Activated CD4-positive, alpha-beta T cell treated with anti-CD3 and anti-CD28 coated beads, Interleukin-2, Interleukin-6, amounts not matched to agents 100 ng/mL and 50 ng/mL, durations not matched to agents 16 hours and 8 hours (primary cell): ENCODE measurements at places on chromosomes 3 and 15.

DNA sequence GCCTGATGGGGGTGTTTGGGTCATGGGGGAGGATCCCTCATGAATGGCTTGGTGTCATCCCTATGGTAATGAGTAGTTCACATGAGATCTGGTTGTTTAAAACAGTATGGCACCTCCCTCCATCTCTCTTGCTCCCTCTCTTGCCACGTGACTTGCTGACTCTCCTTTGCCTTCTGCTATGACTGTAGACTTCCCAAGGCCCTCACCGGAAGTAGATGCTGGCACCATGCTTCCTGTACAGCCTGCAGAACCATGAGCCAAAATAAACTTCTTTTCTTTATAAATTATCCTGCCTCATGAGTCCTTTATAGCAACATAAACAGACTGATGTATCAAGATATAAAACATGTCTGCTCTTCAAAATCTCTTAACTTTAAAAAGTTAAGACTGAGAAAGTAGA, 96.1 kb downstream of the TFDP2 start:
- DNase-seq, result peak; percentile 13

DNA sequence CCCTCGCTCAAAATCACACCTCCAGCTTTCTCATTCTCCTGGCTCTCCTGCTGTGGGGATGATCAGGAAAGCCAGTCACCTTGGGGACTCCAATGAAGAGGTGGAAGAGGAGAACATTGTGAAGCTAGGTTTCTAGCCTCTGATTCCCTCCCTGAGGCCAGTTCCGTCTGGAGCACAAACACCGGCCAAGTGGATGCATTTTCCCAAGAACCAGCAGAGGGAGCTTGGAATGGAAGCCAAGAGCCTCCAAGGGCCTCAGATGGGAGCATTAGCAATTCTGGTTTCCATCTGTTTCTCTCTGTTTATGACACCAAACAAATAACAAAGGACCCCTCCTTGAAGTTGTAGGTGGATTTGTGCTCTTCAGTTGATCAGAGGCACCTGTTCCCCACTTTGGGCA, 40.6 kb upstream of the NMNAT3 start:
- no peak for DNase-seq

DNA sequence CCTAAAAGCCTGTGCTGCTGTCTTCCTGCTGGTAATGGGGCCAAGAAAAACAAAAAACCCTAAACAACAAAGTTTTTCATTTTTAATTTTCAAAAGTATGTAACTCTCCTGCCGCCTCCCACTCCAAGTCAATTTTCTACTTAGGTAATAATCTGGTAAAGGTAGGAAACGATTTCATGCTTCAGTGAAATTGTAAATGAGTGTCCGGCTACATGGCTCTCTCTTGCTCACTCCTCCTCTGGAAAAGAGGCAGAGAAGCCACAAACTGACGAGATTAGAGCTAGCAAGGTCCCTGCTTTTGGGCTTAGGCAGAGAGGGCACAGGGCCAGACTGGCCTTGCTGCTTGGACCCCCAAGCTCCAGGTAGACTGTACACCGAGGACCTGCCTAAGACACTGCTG, 23.5 kb downstream of the KLHL25 start:
- DNase-seq, result no peak

- no peak for DNase-seq
Measured at GRCh38 chr3:136838641-136839555, 20.0 kb downstream of the SLC35G2 start.

- peak; percentile 90 for DNase-seq
Measured at GRCh38 chr15:63610209-63610841, 13.1 kb downstream of the FBXL22 start.

GRCh38 chr3:31661286-31661685, 128.6 kb downstream of the STT3B start:
- DNase-seq, result no peak

DNA sequence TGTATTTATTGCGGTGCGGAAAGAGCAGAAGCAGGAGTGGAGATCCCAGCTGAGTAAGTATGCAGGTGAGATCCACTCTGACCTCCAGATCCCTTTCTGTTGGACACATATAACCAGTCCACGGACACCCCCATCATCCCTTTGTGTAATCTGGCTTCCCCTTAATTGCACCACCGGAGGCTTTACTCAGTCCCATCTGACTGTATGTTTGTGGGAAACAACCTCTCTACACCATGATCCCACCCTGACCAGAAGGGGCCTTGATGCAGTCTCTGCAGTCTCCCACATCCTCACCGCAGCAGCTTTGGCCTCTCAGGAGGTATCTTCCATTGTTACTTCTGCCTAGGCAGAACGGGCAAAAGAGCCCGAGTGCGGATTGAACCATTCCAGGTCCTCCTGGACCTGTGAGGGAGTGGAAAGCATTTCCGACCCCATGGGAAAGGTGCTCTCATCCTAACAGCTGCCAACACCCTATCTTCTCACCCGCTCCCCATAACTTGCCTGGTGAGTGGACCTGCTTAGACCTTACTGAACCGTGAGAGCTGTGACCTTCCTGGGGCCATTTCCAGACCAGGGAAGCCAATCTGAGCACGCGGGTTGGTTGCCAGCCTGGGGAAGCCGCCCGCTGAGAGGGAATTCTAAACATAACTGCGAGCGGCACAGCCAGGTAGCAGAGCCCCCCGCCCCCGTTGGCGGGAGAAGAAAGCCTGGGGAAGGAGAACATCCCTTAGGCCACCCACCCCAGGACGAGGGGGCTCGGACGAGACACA, 1.1 kb downstream of the SLCO2A1 start:
- DNase-seq, result no peak

GRCh38 chr3:113231827-113232253, 20.5 kb downstream of the BOC start:
- DNase-seq, result peak; percentile 13

DNA sequence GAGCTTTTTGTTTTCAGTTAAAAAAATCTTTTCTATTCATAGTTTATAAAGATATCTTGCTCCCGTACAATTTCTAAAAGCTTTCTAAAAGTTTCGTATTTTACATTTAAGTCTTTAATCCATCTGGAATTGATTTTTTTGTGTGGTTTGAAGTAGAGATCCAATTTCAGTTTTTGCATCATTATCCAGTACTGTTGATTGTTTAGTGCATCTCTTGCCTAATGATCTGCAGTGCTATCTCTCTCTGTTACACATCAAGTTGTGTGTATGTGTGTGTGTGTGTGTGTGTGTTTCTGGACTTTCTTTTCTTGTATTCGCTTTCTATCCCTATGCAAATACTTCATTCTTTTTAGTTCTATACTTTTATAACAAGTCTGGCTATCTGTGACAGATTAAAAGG, 605.8 kb upstream of the DPPA4 start:
- no peak for DNase-seq

- DNase-seq, result no peak
Measured at GRCh38 chr15:36810656-36811449, 231.4 kb downstream of the CDIN1 start.

DNA sequence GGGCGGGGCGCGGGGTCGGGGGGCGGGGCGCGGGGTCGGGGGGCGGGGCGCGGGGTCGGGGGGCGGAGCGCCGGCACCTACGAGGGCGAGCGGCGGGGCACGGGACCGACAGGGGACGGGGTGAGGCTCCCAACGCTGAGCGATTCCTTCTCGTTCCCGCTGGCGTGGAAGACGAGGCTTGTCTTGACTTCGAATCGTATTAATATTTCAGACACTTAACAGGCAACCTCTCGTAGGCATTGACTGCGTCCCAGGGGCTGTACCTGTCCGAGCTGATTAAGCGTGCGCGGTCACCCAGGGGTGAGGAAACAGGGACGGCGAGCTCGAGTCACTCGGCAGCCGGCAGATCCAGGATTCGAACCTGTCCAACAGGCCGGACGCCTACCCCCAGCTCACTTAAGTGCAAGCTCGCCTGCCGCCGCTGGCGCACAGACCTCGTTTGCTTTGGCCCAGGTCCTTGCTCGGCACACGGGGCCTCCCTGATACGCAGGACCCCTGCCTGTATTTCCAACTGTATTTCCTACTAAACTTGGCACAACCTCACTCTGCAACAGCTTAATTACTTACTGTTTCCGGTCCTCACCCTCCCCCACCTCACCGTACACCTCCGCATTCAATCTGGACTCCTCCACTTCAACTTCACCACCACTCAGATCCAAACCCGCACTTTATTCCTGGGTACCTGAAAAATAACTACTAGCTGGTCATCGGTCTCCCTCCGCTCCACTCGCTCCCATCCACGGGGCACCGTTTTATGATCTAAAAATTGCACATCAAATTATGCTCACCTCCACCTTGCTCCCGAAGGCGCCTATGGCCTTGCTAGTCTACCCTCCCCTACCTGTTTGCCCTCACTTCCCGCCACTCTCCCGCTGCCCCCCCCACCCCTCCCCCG, 722 bp upstream of the ZXDC start:
- no peak for DNase-seq

GRCh38 chr3:127475975-127476705, 114.4 kb downstream of the TPRA1 start:
- no peak for DNase-seq

DNA sequence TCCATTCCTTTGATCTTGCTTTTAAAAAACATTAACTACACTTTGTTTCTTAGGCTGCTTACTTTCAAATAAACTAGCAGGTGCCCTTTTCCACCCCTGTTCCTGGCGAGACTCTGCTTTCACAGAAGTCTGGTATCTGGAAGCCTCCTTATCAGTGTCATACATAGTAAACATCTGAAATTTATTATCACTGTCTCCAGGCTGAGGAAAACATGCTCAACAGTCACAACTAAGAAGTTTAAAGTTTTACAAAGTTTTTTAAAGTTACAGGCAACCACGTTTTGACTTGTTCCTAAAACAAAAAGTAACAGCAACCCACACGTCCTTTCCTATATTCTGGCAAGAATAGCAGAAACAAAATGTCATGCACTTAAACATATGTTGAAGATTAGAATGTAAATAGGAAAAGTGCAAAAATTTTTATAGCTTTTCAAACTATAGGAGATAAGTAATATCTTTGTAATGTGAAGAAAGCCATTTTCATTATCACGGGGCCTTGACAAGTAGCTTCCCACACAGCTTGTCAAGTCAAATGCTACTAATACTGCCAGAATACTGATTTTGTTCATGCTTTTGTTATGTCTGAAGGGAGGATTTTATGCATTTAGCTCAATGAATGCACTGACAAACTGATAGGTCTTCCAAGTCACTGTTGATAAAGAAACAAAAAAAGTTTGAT, 275.2 kb upstream of the KCNMB2 start:
- no peak for DNase-seq

- DNase-seq, result peak; percentile 3
Measured at GRCh38 chr3:123732447-123732846, 147.6 kb upstream of the HACD2 start.

GRCh38 chr15:95226835-95227234, 995.5 kb downstream of the MCTP2 start:
- no peak for DNase-seq

DNA sequence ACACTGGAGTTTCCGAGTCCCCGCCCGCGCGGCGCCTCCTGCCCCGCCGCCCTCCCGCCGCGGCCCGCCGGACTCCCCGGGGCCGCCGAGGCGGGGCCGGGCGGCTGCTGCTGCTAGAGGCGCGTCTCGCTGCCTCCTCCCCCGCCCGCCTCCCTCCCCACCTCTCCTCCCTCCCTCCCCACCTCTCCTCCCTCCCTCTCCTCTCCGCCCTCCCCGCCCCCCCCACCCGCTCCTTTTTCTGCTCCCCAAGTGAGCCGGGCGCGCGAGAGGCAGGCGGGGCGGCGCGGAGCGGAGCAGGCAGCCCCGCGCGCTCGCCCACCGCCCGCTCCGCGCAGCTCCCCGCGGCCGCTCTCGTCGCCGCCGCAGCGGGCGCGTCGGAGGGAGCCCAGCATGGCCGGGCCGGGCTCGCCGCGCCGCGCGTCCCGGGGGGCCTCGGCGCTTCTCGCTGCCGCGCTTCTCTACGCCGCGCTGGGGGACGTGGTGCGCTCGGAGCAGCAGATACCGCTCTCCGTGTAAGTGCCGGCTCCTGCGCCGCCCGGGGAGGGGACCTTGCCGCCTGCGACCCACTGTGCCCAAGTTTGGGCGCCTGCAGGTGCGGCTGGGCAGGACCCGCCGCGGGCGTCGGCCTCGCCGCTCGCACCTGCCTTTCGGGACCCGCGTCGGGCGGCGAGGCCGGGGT, at the start of gene CACNA2D3:
Gene CACNA2D3, plus strand, starts transcription at position 229 of the 679 bp plus-strand sequence.
- no peak for DNase-seq

DNA sequence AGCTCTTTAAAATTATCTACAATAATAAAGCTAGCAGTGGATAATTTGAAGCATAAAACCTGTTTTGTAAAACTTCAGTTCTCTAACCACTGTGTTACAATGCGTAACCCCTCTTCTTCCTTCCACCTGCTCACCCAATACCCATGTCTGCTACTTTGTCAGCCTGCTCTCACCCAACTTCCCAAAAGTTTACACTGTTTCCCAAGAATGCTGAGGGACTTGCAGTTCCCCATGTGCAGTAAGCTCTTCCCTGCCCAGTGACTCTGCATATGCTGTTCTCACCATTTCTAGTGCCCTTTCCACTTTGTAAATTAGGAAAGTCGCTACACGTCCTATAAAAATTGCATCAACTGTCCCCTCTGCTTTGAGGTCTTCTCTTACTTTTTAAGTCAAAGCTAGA, 315.9 kb upstream of the SEMA6D start:
- DNase-seq, result no peak

DNA sequence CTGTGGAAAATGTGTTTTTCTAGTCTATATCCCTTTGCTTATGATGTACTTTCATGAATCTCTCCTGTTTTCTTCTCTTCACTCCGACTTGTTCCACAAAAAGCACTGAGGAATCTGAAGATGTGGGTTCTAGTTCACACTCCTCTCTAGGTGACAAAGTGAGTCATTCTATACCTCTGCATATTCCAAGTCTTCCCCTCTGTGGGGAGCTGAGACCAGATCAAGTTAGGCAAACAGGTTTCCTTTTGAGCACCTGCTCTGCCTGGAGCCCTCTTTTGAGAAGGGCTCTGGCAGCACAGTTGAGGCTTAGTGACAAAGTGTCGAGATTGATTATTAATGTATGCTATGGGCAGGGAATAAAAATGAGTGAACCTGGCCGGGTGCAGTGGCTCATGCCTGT, 82.4 kb upstream of the VGLL4 start:
- DNase-seq, result no peak

- DNase-seq, result no peak
Measured at GRCh38 chr3:74023395-74023794, 398.7 kb upstream of the PDZRN3 start.

GRCh38 chr3:58018892-58019742, 10.9 kb downstream of the FLNB start:
- DNase-seq, result no peak

- DNase-seq, result no peak
Measured at GRCh38 chr3:139555249-139555648, 15.7 kb upstream of the RBP1 start.

DNA sequence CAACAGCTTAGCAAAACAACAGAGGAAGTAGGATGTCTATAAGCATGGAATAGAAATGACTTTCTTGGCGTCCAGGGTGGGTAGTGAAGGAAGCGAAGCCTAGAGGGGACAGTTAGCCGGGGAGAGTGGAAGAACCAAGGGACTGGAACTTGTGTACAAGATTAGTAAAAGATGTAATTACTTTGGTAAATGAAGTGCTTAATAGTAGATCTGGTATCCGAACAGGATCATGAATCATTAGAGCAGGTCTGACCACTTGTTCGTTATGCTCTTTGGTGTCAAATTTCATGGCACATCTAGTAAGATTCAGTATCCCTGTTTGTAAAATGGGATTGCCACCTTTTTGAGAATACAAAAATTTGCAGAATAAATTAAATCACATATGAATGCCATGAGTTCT, 112.5 kb upstream of the MLF1 start:
- no peak for DNase-seq
